Endothelial cell of coronary artery (primary cell): ENCODE measurements at places on chromosomes 3 and 15. TPM values are rescaled to one million over a fixed set of nuclear protein-coding genes. Genes with fewer than 3 reads are reported as not detected.

The ARHGAP31 gene
- total RNA-seq = 23.5 and 23.8 TPM in 2 replicates

The GHSR gene
- not detected in 2 replicates for total RNA-seq

The CPLX3 gene
- not detected in 2 replicates for total RNA-seq

The ARNT2 gene
- total RNA-seq = 0.09 TPM in 2 replicates

The PLS1 gene
- 0.99 and 1.5 TPM in 2 replicates for total RNA-seq
